RPMI8226 (cell line): ENCODE measurements at places on chromosomes 1 and 21.

GRCh38 chr1:110040548-110040947 is 6.1 kb downstream of the STRIP1 start:
- no peak for DNase-seq

DNA sequence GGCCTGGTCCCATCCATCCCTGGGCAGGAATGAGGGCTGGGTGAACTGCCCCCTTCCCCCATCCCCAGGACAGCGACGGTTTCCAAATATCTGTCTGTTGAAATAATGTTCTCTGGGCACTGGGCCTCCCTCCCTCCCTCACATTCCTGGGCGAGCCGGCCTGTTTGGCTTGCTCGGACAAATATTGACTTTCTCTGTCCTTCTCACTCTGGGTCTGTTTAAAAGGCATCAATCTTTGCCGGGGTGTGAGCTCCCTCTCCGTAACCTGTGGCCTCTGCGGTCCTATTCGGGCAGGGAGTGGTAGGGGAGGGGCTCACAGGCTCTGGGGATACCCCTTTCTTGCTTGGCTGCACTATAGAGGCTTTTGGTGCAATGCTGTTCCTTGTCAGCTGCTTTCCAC is 40.2 kb downstream of the FOXD2 start:
- DNase-seq = no peak

DNA sequence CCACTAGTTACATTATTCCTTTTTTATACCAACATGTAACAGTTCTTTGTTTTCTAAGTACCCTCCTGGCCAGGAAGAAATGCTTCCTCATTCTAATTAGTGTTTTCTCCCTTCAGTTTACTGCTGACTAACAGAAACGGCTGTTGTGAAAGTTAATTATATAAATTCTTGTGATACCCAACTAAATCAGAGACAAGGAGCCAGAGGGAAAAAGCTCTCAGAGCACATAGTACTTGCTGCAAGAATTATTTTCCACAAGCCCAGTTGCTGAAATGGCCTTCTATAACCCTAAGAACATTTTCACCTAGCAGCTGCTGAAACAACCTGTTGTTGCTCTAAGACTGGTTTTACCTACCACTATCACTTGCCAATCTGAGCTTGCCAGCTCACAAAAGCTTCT is 82.4 kb downstream of the FAF1 start:
- DNase-seq = no peak

DNA sequence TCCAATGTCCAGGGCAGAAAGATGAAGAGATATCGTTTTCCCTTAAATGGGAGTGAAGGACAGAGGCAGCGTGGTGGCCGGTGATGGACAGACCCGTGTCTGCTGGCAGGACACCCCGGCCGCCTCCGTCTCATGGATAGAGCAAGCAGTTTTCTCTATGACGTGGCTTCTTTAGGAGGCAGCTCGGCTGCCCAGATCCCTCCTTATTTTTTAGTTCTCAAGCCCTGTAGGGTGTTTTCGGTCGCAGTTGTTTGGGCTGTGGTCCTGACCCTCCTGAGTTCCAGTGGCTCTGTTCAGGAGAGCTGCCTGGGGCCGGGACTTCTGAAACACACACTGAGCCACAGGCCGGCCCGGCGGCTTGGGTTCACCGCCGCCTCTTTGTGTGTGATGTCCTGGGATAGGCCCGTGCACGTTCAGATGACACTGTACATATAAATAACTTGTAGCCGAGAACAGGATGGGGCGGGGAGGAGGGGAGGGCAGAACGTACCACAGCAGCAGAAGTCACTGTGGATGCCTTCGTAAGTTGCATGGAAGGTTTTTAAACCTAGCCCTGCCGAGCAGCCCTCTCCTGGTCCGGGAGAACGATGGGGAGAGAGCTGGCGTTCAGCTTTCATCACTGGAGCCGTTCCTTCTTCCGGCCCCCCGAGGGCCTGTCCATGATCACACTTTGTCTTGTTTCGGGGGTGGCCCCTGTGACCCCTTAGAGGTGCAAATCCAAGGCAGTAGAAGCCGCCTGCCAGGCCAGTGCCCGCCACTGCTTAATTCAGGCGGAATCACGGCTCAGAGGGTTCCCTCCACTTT is 65.2 kb downstream of the SIK1 start:
- DNase-seq = peak; percentile 77

DNA sequence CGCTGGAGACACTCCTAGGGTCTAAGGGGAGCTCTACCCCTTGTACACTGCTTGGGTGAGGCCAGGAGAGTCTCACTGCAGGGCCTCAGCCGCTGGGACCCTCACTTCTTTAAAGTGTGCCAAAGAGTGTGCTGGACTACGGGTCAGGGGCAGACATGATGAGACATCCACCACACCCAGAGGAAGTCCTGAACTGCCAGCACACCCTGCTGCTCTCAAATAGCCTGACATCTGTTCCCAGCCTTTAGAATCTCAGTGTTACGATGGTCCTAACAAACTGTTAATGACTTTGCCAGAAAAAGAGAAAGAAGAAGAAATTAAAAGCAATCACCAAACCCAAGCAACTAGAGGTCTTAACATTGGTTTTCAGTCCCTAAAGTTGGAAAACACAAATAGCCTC is 49.0 kb downstream of the MRPL37 start:
- DNase-seq = no peak

- no peak for DNase-seq
Observed at GRCh38 chr1:58687516-58687915, 12.3 kb downstream of the MYSM1 start.

DNA sequence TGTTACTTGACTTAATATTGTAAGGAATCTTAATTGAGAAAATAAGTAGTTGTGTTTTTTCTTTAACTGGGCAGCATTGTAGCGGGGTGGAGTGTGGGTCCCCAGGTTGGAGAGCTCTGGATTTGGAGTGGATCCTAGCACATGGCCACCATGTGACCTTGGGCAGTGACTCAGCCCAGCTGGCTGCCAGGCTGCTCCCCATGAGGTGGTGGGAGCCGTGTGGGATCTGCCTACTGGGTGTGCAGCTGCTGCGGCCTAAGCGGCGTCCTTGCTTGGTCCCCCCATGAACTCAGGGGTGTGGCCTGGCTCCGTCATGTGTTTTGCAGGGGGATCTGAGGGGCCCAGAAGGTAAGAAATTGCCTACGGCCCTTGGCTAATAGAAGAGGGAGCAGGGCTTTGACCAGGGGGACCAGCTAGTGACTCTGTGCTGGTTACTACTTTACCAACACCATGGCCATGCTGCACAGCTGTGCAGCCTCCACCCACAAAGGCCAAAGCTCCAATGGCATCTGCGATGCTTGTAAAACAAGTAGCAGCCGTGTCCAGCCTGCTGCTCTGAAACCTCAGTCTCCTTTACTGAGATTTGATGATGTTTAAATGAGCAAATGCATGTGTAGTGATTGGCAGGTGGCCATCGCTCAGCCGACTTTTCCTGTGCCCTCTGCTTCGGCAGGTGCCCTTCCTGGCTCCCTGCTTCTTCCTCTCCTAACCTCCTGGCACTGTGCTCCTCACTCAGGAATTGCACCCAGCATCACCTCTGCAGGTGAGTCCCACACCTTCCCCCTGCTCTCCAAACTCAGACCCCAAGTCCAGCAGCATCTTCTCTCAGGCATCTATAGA is 68.3 kb downstream of the ADARB1 start:
- DNase-seq = no peak

- DNase-seq = no peak
Observed at GRCh38 chr1:62856960-62857359, 73.0 kb downstream of the ATG4C start.

GRCh38 chr21:45283035-45283610 is 4.6 kb downstream of the POFUT2 start:
- no peak for DNase-seq

- no peak for DNase-seq
Observed at GRCh38 chr1:201354901-201355295, 22.6 kb downstream of the TNNT2 start.

DNA sequence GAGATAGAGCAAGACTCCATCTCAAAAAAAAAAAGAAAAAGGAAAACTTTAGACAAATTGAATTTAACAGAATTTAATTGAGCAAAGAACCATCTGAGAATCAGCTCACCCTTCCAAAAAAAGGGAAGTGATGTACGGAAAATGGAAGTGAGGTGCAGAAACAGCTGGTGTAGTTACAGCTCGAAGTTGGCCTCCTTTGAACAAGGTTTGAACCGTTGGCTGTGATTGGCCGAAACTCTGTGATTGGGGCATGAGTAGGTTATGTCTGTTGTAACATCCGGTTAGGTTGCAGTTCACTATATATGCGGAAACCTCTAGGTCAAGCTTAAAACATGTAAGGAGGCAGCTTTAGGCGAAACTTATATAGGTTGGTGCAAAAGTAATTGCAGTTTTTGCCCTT is 97.9 kb upstream of the KIF26B start:
- DNase-seq = no peak

DNA sequence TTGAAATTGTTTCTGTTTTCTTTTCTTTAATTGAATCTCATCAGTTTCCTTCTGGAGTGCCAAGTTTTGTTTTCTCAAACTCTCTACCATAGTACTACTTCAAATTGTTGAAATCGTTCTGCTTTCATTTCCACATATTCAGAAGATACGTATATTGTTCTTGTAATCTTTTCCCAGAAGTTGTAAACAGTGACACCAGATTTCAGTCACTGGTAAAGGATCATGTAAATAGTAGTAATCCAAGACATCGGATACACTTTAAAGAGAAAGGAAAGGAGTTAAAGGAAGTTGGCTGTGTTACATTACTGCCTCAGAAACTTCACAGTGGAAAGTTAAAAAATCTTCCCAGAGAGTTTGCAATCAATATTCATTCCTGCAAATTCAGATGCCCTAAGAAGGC is 67.5 kb downstream of the RGL1 start:
- DNase-seq = no peak

DNA sequence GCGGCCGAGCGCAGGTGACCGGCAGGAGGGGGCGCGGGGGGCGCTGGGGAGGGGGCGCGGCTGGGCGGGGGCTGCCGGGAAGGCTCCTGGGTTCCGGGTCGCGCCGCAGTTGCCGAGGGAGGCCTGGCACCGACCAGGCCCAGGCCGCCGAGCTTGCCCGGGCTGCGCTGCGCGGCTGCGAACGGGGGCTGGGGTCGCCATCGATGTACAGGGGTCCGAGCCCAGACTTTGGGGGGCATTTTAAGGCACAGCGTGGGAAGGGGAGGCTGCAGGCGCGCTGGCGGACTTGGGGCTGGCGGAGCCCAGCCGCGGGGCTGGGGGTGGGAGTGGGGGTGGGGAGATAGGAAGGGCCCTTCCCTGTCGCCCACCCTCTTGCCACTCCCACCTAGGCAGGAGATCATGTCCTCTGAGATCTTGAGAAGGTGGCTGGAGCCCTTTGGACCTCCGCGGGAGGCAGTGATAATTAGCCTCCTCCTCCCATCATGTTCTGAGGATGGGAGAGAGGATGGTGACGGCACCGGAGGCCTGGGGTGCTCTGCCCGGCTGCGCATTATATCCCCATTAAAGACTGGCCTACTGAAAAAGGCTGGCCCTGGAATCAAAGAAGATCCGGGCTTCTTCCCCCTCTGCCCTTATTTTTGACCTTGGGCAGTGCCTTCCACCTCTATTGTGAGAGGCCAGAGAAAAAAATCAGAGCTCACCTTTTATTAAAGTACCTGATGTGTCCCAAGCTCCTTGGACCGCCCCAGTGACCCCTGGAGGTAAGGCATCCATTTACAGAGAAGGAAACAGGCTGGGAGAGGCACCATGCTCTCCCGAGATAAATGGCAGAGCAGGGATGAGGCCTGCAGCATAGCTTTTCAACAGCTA is 497 bp downstream of the FBXO44 start:
- no peak for DNase-seq

DNA sequence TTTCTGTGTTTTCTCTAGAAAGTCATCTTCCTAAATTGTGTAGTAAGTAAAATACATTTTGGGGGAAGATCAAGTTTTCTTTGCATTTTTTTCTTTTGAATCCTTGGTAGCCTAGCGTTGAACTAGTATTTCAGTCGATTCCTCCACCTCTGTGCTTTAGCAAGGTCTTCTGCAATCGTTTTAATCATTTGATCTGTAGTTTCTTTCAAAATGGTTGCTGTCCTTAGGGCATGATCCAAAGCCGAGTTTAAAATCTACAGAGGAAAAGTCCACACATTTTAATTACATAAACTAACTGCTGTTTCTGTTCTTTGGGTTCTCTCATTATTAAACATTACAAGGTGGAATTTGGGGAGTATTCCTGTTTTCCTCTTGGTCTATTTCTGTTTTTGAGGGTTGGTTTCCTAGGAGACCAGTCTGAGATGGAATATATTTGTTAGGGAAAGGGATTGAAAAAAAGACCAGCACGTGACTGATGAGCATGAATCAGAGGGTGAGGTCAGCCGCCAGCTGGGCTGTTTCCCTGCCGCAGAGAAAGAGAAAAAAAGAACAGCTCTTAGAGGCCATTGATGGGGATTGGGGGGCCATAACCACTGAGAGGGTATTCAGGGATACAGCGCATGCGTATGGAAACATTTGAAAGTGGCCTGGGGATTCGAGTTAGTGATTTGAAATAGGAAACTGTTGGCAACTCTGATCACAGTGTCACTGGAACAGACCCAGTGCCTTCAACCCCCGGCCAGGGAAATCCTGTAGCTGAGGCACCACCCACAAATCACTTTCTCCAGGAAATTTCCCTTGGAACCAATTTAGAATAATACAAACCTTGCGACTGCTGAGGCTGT is 40.6 kb downstream of the AKNAD1 start:
- no peak for DNase-seq

DNA sequence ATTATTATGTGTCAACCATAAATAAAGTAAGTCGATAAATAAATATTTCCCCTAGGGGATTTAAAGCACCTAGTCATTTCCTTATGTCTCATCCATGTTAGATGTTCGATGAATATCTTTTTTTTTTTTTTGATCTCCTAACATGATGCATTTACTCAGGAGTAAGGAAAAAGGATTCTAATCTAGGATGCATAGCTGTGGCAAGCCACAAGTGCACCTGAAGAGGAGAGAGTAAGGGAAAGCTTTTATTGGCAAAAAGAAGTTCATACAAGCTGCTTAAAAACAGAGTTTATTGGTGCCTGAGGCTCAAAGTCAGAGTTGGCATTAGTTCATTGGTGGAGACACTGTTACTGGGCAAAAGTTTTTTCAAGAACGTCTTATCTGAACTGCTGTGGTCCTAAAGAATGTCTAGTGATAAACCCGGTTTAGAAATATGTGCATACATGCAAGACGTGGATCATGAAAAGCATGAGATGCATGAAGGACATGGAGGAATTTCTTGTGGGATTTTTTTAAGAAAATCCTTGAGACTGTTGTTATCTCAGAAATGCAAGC is 51.7 kb downstream of the SWT1 start:
- no peak for DNase-seq

DNA sequence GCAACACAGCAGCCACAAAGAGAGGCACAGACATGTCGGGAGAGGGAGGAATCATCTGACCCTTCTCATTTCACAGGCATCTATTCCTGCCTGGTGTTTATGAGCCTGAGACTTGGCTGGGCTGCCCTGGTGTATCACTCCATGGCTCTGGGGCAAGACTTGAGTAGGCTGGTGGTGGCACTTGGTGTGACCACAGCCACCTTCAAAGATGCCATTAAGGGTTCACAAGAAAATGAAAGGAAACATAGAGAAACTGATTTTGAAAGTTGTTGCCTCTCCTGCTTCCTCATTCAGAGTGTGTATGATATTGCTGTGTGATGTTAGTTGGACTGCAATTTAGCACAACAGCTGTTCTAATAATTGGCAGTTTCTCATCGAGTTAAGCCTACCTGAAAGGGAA is 298.8 kb downstream of the FAM72C start:
- DNase-seq = no peak
